Ecto neural progenitor cell (in vitro differentiated cells): ENCODE measurements at places on chromosomes 7 and 10.

GRCh38 chr10:52879091-52879807, 106.7 kb upstream of the MBL2 start:
- no peak for DNase-seq

- DNase-seq = no peak
Measured at GRCh38 chr7:5195157-5195556, 5.1 kb downstream of the WIPI2 start.

DNA sequence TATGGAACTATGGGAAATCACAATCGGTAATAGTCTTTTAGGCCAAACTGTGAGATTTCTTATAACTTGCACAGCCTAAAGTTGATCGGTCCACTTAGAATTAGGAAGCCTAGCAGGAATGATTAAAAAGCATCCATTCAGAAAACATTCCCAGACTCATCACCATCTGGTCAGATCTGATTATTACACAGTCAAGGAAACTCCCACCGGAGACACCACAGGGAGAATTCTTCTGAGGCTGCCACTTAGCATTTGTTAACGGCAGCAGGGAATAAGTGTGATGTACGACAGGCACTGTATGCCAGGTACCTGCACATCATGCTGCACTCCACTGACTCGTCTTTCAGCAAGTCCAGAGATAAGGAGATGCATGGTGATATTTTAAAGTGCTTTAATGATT, 227.6 kb upstream of the STEAP1 start:
- no peak for DNase-seq

GRCh38 chr10:8726084-8726778, 671.7 kb downstream of the GATA3 start:
- DNase-seq = no peak

DNA sequence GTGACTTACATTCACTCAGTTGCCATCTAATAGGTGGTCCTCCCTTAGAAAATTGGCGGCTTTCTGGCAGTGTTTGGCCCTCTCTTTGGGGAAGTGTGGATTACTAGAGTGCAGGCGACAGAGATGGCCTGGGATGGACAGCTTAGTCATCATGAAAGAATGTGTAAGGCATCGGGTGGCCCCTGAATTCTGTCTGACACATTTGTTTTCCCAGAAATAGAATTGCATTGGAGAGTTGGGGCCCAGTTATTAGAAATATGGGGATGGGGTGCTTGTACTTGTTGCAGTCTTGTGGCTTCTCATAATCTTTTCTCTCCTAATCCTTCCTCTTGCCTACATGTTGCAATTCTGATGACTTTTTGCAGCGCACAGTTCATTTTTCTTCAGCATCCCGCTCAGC, 13.8 kb downstream of the TCF7L2 start:
- no peak for DNase-seq

DNA sequence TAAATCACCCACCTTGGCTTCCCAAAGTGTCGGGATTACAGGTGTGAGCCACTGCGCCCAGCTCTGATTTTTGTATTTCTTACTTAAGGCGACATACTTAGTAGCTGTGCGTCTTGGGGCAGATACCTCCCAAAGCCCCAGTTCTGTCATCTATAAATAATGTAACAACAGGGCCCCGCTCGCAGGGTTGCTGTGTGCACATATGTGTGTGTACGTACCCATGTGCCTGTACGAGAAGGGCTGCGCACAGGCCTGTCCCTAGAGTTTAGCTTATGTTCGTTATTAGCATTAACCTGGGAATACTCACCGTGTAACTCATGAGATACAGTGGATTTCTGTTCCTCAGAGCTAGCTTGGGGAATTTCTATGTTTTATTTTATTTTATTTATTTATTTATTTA, 103.6 kb downstream of the CUX1 start:
- no peak for DNase-seq

DNA sequence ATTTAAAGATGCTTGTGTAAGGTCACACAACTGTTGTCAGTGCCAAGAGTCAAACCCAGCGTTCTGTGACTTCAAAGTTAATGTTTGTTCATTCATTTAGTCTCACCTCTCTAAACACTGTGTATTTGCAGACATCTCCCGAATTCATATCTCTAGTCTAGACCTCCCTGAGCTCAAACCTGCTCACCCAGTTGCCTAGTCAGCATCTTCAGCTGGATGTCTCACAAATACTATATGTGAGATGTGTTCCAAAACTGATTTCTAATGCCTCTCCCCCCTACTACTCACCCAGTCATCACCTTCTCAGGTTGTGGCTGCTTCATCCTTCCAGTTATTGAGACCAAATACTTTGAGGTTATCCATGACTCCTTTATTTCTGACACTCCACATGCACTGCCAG, 91.4 kb downstream of the ST7 start:
- DNase-seq = no peak

DNA sequence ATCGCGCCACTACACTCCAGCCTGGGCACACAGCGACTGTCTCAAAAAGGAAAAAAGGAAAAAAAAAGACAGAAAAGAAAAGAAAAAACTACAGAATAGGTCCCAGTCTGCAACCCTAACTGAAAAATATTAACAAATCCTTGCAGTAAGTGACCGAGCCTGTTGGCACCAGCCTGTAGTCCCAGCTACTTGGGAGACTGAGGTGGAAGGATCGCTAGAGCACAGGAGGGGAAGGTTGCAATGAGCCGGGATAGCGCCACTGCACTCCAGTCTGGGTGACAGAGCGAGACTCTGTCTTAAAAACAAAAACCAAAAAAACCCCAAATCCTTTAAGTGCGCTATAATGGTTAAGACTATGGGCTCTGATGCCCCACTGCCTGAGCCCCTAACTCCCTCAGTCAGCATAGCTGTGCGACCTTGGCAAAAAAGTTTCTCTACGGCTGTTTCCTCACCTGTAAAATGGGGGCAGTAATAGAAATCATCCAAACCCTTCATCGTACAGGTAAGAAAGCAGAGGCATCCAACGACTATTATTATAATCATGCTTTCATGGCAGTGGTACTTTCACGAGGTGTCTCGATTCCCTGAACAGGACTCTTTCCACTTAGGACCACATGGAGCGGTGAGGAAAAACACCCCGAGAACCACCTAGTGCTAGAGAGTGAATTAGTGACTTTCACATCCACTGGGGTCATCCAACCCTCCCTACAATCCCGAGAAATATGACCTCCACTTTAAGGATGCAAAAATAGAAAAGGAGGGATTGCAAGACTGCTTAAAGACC, 755 bp downstream of the TOMM7 start:
- no peak for DNase-seq

GRCh38 chr10:46544989-46545791, 11.3 kb downstream of the GPRIN2 start:
- DNase-seq = no peak

GRCh38 chr10:98377536-98377935, 37.4 kb downstream of the PYROXD2 start:
- no peak for DNase-seq

DNA sequence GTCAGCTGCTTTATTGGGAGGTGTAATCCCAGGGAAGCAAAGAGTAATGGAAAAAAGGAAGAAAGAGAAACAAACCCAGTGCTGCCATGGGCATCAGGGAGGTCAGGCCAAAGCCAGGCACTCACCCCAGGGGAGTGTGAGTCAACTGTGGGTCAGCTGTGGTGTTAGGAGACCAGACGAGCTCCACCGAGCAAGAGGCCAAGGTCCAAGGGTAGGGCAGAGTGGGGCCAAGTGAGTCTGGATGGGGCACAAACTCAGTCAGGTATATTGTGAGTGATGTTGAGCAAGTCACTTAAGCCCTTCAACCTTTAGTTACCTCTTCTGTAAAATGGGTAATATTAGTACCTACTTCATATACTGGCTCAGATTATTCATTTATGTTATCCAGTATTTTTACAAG, 30.4 kb upstream of the CDK13 start:
- no peak for DNase-seq

GRCh38 chr7:30858576-30858975, 53.1 kb upstream of the AQP1 start:
- DNase-seq = no peak

- no peak for DNase-seq
Measured at GRCh38 chr10:129090618-129091366, 376.2 kb upstream of the MGMT start.

- DNase-seq = no peak
Measured at GRCh38 chr10:102109166-102110116, 10.7 kb downstream of the LDB1 start.

DNA sequence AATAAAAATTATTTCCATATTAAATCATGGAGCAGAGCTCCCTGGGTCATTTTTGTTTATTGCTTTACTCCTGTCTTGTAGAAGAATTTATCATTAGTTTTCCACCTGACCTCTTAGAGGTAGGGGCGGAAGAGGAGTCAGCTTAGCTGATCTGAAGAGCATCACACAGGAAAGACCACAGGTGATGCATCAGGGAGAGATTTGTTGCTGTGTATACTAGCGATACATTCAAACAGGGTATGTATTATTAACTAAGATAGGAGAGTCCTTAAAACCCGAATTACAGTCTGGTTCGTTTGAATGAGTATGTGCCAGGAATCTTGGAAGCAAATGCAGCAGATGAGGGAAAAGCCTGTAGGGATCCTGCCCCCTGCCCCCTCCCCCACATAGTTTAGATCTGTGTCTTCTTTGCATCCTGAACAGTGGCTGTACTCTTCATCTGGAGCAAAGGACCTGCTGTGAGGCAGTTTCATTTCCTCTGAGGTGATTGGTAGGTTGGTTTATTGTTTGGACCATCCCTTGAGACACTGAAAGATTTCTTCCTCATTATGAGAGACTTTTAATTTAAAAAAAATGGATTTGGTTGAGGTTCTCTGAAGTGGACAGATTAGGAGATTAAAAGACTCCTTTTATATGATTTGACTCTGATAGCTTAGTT, 177.0 kb downstream of the SND1 start:
- DNase-seq = no peak

- no peak for DNase-seq
Measured at GRCh38 chr7:141208539-141208938, 134.7 kb downstream of the TMEM178B start.

DNA sequence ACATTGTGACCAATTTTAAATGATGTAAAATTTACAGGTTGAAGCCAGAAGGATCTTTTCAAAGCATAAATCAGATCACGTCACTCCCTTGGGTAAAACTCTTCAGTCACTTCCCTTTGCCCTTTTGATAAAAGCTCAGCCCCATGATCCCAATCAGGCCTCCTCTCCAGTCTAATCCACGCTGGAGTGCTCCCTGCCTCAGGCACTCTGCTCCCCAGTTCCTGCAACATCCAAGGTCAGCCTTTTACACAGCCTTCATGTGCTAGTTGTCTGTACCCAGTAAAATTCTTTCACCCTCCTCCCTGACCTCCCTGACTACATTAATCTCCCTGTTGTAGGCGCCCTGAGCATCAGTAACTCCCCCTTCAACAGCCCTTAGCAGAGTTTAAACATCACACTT, 14.1 kb downstream of the ELMO1 start:
- DNase-seq = no peak

DNA sequence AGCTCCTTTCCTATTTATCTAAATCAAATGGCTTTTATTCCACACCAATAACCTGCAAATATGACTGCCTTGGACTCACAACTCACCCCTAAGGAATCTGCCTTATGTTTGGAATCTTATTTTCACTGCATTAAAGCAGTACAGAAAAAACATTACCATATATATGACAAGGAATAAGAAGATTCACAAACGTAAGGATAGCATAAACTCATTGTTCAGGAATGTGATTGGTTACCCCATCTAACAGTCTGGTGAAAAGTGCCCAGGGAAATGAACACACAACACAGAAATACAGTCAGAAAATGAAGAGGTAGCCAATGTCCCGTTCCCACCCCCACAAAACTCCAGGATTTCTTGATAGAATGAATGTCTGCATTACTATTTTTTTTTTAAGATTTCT, 2.0 kb downstream of the PPP3CB start:
- DNase-seq = no peak

- DNase-seq = no peak
Measured at GRCh38 chr7:151761231-151761630, 115.7 kb downstream of the PRKAG2 start.

DNA sequence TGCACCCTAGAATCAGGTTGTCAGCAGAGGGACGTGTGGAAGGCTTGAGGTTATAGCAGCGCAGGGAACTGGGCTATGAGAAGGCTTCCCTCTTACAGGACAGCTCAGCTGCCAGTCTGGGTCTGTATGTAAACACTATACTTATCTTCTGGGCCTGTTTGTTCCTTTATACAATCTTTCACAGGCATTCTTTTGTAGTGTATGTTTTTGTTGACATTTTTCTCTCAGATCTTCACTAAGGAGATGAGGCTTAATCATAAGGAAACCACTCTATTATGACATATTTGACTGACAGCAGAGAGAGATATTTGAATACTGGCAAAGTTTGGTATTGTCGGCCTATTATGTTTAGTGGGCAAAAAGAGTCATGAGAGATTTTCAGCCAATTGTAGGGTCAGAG, 929 bp downstream of the GBF1 start:
- no peak for DNase-seq

- no peak for DNase-seq
Measured at GRCh38 chr7:129689995-129690581, 78.6 kb downstream of the NRF1 start.

DNA sequence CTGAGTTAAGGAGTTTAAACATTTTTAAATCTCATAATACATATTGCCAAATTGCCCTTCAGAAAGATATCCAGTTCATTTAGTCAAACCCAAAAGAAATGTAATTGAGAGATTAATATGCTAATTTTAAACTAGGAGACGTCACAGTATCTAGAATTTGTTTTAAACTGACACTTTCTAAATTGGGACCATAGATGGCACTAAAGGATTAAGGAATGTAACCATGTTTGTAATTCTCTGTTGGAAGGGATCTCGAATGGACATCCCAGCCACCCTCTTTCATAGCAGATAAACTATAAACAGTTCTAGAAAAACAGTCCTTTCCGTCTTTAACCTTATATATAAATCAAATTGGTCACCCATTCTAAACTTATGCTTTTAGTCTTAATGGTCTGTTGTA, 30.0 kb upstream of the SAMD9L start:
- no peak for DNase-seq

DNA sequence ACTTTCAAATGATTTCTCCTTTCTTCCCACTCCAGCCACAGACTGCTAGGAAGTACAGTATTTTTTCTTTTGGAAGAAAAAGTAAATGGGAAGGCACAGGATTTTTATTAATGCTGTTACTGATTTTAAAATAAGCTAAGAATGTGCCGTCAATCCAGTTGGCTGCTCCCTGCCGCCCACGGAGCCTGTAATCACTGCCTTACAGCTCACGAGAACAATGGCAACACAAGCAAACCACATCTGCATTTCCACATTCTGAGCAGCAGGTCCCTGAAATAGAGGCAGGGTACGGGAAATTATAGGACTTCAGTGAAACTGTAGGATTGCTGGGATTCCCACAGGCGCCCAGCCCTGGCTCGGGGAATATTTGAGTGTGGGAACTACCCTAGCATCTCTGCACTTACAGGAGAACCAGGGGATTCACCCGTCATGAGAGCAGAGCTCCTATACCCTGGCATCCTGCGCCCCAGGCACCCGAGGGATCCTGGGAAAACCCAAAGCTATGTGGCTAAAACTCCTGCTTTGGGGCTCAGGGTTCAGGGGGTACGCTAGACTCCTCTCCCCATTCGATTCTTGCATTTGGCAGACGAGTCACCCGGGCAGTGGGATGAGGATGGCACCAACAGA, 72.9 kb upstream of the TNS3 start:
- no peak for DNase-seq
